ENCODE measurements at places on chromosomes 11 and 22.

GRCh38 chr22:42451499-42452145 lies 19.4 kb upstream of the NFAM1 start:
- no peak for DNase-seq

- peak; percentile 38 for DNase-seq
These were observed 4.6 kb upstream of the CCDC188 start for GRCh38 chr22:20155330-20156041.

GRCh38 chr11:65293909-65294381 lies 20.7 kb upstream of the CDC42EP2 start:
- DNase-seq: no peak

- no peak for DNase-seq
These were observed 886.3 kb downstream of the NTM start for GRCh38 chr11:132256528-132257279.

- DNase-seq: no peak
These were observed 387.9 kb downstream of the BUD13 start for GRCh38 chr11:116384876-116385275.

DNA sequence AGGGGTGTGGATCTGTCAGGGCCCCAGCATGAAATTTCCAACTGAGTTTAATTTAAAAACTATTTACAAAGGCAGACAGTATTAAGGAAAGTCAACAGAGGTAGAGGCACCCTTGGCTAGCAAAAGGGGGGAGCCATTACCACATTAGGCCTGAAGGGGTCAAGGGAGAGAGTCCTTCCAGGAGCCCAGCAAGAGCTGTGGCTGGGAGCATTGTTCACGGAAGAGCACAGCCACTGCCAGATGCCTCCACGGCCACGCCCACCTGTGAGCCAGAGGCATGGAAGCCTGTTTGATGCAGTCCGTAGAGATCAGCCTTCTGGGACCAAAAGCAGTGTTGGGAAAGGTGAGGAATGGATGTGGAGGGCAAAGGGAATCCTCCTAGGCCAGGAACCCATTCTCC lies 102.6 kb downstream of the GALNT18 start:
- no peak for DNase-seq

- DNase-seq: no peak
These were observed 120.2 kb upstream of the TBCEL start for GRCh38 chr11:120903686-120904085.

DNA sequence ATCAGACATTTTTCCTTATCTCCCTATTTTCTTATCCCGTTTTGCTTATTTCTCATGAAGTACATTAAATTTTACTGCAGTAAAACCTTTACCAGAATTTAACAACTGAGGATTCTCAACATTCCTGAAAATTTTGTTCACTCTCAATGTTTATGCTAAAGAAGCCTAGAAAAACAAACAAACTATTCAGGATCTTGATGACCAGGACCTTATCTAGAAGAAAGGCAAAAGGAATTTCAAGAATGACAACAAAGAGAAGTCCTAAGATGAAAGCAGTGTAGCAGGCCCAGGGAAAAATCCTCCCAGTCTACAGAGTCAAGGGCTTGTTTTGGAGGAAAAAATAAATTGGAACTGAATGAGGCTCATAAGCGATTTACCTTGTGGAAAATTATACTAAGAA lies 283.3 kb upstream of the ARHGAP42 start:
- DNase-seq: peak; percentile 61

GRCh38 chr11:30424321-30424720 lies 101.4 kb downstream of the ARL14EP start:
- no peak for DNase-seq

DNA sequence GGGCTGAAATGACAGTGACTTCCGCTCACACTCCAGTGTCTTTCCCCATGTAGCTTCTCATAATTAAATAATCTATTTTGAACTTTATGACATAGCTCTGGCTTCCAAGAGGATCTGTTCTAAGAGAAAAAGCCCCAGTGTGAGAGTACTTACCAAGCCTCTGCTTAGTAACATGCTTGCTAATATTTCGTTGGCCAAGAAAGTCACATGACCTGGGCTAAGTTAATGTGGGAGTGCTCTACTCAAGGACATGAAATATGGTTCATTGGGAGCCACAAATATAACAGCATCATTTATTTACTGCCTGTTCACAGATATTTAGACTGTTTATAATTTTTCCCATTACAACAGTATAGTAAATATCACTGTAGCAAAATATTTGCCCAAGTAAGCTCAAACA lies 42.5 kb downstream of the CCDC73 start:
- DNase-seq: no peak

GRCh38 chr22:32040324-32040904 lies 2.6 kb upstream of the SLC5A1 start:
- DNase-seq: no peak

GRCh38 chr11:1920909-1921573 lies 1.5 kb downstream of the TNNT3 start:
- DNase-seq: no peak
